Caudate nucleus (tissue), 63 donors: ENCODE measurements at places on chromosomes 2 and 18.

- no peak for DNase-seq
These were observed 46.5 kb downstream of the ZAP70 start for GRCh38 chr2:97759727-97760407.

- DNase-seq = no peak
These were observed 141.7 kb downstream of the DIS3L2 start for GRCh38 chr2:232103140-232103737.

DNA sequence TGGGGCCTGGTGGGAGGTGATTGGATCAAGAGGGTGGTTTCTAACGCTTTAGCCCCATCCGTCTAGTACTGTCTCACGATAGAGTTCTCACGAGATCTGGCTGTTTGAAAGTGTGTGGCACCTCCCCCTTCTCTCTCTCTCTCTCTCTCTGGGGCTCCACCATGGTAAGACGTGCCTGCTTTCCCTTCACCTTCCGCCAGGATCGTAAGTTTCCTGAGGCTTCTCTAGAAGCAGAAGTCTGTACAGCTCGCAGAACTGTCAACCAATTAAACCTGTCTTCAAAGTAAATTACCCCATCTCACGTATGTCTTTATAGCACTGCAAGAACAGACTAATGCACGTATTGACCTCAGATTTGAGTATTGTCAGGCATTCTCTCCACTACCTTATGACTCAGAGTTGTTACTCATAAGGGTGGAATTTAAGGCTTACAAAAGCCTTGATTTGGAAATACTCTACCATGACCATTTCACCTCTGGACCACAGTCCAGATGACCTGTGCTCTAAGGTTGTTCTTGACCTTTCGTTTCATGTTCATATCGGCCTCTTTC, 99.5 kb upstream of the AGAP1 start:
- no peak for DNase-seq

DNA sequence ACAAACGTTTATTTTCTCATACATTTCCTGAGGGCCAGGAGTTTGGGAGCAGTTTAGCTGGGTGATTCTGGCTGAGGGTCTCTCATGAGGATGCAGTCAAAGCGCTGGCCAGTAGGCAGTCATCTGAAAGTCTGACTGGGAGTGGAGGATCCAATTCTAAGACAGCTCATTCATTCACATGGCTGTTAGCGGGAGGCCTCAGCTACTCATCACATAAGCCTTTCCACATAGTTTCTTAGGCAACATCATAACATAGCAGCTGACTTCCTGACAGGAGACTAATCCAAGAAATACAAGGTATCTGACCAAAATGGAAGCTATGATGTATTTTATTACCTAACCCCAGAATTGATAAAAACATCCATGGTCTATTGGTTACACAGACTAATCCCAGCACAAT, 2.9 kb upstream of the MRPL44 start:
- DNase-seq = no peak

- DNase-seq = no peak
These were observed 511.8 kb downstream of the CPS1 start for GRCh38 chr2:211068108-211068780.
